ENCODE measurements at places on chromosomes 12 and 14. TPM values are rescaled to one million over a fixed set of nuclear protein-coding genes. Genes with fewer than 3 reads are reported as not detected.
A peak's percentile ranks its signal among the peaks of the same experiment; 100 is the strongest.

ANKRD33 gene
- under 0.01 TPM for total RNA-seq

COCH gene
- 0.51 TPM for total RNA-seq

CBLN3 gene
- 5.3 TPM for total RNA-seq

CRIP2 gene
- 68.5 TPM for total RNA-seq

NKX2-1 gene
- not detected for total RNA-seq

MYF6 gene
- under 0.01 TPM for total RNA-seq

KRT80 gene
- total RNA-seq = 0.17 TPM

SAMD15 gene
- total RNA-seq = 0.33 TPM

DNA sequence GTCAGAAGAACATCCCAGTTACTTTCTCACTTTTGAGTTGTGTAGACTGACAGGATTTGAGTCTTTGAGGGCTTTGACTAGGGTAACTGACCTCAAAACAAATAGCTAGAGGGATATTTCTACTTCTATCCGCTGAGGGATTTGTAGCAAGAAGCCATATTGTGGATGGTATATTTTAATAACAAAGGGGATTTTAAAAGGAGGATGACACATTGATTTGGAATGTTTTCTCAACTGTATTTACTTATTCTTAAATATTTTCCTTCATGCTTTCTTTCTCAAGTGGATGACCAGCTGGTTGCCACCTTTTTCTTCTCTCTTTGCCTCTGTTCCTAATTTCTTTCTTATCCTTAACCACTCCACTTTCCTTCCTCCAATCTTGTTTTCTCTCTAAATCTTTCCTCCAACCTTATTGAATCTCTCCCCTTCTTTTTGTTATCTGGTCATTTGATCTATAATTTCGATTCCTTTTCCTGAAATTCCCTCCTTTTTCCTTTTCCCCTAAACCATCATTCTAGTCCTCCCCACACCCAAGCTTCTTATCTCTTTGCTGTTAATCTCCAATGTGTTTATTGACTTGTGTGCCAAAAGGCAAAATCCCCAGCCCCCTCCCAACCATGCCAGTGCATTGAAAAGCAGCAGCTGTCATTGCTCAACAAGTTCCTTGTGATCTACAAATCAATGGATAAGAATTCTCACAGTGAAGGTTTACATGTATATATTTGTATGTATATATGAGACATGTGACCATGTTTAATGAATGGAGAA is 411.6 kb downstream of the RAD51B start:
- H3K36me3 ChIP-seq = no peaks in the 10 kb centered on the region
- peaks cover 15% of the 10 kb centered on the region for H3K4me1 ChIP-seq
- peak; percentile 64 for DNase-seq

- no peaks in the 10 kb centered on the region for H3K4me1 ChIP-seq
These were observed 433.1 kb downstream of the ADAMTS20 start for GRCh38 chr12:43118881-43119280.

DNA sequence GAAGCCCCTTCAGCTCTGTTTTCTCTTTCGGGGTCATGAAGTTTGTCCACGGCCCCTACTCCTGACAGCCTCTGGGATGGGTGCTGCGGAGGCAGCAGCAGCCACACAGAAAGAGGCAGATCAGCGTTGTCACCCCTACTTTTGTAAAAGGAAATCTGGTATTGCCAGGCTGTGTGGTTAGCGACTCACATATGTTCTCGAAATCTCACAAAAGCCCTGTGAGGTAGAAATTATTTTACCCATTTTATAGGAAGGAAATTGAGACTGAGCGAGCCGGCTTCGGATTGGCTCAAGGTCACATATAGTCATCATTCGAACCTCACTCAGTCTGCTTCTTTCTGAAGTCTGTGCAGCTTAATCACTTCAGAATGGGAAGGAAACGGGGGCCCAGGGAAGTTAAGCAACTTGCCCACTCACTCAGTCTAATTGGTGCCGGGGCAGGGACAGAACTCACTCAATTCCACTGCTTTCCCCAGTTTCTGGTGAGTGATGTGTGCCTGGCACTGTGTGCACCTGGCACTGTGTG is 1.1 kb upstream of the CKAP4 start:
- H3K27me3 ChIP-seq = no peaks in the 10 kb centered on the region
- DNase-seq = peak; percentile 34
- H3K36me3 ChIP-seq = peaks cover 3% of the 10 kb centered on the region

GRCh38 chr14:80784820-80785219 is 156.7 kb downstream of the CEP128 start:
- H3K4me1 ChIP-seq = no peaks in the 10 kb centered on the region
- no peaks in the 10 kb centered on the region for H3K27me3 ChIP-seq
- DNase-seq = peak; percentile 55
- no peak overlapping the region for H3K4me3 ChIP-seq

DNA sequence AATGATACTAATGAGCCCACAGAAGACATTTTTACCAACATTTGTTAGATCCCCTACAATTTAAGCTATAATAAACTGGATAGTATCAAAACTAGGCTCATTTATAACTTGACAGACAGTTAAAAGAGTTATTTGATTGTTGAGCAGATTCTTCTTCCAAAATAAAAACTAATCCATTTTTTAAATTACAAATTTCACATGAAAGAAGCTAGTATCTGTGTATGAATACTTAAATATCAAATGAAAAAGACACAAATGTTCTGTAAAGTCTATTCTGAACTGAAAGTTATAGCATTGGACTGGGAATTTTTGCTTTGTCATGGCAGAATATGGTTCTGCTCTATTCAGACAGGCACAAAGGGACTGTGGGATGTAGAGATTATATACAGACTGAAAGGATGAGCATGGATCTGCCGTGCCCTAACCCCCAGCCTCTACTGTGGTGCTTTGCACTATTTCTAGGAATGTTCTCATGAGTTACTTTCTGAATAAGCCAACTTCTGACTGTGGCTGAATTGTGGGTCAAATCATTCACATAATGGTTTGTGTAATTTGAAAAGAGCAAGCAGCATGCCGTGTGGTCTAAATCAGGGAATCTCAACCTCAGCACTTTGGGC is 352.7 kb downstream of the KCNH5 start:
- H3K4me3 ChIP-seq = no peak overlapping the region
- DNase-seq = peak; percentile 56
- H3K4me1 ChIP-seq = no peaks in the 10 kb centered on the region

- no peaks in the 10 kb centered on the region for H3K4me1 ChIP-seq
- DNase-seq = peak; percentile 22
- H3K27ac ChIP-seq = no peak overlapping the region
- H3K27me3 ChIP-seq = no peaks in the 10 kb centered on the region
- H3K4me3 ChIP-seq = no peak overlapping the region
These were observed 430.0 kb downstream of the ETNK1 start for GRCh38 chr12:23055004-23055403.

DNA sequence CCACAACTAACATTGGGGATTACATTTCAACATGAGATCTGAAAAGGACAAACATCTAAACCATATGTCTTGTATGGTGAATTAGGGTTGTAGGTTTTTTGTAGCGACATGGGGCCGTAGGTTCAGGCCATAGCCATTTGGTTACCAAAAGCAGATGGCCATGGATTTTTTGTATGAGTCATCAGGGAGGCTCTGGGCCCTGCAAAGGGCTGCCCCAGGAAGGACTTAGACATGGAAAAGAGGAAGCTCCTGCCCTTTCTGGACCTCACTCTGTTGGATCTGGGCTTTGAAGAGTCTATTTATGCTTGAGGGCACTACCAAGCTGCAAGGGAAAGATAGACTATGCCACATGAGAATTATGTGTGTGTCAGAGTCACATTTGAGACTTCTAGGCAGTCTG is 89.3 kb upstream of the DHRS4 start:
- H3K4me3 ChIP-seq = no peak overlapping the region
- no peaks in the 10 kb centered on the region for H3K36me3 ChIP-seq
- H3K27me3 ChIP-seq = no peaks in the 10 kb centered on the region
- H3K4me1 ChIP-seq = no peaks in the 10 kb centered on the region

GRCh38 chr12:13022851-13023271 is 21.3 kb upstream of the FAM234B start:
- no peaks in the 10 kb centered on the region for H3K36me3 ChIP-seq
- no peak overlapping the region for H3K4me3 ChIP-seq
- no peaks in the 10 kb centered on the region for H3K4me1 ChIP-seq

GRCh38 chr14:28652782-28653181 is 113.8 kb upstream of the FOXG1 start:
- DNase-seq = peak; percentile 90
- no peaks in the 10 kb centered on the region for H3K4me1 ChIP-seq
- no peaks in the 10 kb centered on the region for H3K27me3 ChIP-seq
